ENCODE measurements at places on chromosomes 7 and 10.

- no peak for DNase-seq
Observed at GRCh38 chr7:25361863-25362262, 133.6 kb upstream of the NPVF start.

DNA sequence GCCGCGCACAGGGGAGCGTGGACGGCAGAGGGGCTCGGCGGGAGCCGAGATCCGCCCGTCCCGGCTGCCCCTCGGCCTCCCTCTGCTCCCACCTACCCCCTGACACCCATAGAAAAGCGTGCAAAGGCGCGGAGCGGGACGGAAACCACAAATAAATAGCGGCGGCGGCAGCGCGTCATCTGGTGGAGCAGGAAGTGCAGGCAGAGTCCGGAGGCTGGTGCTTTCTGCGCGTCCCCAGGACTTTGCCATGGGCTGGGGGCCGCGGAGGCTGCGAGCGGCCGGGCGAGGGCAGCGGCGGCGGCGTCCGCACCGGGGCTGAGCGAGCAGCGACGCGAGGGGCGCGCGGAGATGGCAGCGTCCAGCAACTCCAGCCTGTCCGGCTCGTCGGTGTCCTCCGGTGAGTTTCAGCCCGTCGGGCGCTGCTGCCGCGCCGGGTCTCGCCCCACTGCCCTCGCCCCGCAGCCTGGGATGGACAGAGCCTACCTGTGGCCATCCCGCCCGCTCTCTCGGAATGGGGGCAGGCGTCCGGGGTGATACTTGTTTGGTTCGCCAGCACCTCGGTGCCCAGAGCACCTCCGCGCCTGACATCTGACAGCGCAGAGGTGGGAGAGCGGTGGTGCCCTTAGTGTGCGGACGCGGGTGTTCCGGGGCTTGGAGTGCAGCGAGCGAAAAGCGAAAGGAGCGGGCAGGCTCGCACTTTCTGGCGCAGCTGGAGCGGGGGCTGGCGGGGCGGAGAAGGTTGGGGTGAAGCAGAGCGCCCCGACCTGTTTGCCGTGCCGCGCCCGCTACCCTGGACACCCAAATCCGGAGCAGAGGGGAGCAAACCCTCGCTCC lies at the start of gene CHN2:
Gene CHN2 (plus strand): TSS at position 182 of the 834 bp plus-strand sequence.
- DNase-seq: peak; percentile 71

GRCh38 chr7:108030516-108030915 lies 27.6 kb upstream of the LAMB1 start:
- no peak for DNase-seq

- DNase-seq: no peak
Observed at GRCh38 chr10:118357841-118358240, 15.7 kb upstream of the FAM204A start.

DNA sequence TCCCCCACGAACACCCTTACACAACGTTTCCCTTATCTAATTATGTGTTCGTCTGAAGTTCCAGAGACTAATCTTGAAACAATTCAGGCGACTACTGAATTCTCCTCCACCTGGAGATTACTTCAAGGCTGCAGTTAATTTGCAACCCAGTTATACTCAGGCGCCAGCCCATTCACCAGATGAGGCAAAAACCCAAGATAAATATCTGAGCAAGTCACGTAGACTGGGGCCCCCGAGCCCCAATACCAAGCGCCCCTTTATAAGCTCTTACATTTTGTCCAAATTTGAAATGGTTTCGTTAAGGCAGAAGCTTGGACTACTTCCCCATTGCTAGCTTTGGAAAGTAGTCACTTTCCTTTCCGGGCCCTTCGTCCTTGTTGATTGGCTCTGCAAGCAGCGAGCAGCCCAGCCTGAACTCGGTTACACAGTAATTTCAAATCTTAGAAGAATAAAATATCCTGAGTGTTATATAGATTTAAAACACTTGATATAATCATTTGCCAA lies 1.2 kb downstream of the TPK1 start:
- DNase-seq: no peak

- DNase-seq: no peak
Observed at GRCh38 chr10:21297603-21298383, 227.7 kb downstream of the SKIDA1 start.

- no peak for DNase-seq
Observed at GRCh38 chr7:124652237-124652636, 113.4 kb downstream of the GPR37 start.

DNA sequence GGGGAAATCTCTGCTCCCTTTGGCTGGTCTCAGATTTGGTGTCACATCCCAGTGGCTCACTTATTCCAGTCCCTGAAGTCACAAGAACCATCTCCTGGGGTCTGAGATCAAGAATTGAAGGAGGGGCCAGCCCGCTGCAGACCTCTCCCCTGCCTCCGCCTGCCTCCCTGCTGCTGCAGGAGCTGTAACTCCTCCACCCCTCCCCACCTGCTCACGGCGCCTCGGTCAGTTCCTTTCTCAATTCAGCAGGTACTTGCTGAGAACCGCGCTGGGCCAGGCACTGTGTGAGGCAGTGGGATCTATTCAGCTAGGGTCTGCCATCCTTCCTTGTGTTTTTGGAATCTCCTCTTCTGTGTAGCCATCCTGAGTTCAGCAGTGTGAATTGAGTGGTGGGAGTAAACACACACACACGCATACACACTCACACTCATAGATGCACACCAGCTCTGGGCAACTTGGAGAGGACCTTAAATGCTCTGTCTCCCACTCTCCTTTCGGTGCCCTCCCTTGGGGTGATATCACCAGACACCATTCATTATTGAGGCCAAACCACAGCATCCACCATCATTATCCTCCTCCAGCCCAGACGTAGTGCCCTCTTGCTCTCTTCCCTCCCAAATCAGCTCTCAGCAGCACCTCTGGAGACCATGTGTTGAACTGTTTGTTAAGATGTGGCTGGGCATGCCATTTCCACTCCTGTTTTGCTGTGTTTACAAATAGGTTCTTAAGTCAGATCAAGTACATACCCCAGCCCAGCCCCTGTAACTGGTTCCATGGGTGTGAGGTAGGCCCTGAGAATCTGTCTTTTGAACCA lies 22.0 kb upstream of the ANKRD2 start:
- no peak for DNase-seq

DNA sequence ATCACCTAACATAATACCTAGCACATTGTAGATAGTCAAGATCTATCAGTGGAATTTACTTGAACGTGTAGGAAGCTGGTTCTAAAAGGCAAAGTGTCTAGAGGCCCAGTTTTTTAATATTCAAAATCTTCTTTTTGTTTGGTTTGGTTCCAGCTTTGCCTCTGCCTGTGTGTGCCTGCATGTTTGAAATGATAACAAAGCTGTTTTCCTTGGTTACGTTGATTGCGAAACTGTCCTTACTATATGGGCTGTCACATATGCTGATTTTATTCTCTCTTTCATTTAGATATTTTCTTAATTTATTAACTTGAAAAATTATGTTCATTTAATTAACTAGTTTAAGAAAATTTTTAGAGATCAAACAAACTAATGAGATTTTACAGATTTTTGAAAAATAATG lies 237.3 kb downstream of the SEMA3A start:
- no peak for DNase-seq

DNA sequence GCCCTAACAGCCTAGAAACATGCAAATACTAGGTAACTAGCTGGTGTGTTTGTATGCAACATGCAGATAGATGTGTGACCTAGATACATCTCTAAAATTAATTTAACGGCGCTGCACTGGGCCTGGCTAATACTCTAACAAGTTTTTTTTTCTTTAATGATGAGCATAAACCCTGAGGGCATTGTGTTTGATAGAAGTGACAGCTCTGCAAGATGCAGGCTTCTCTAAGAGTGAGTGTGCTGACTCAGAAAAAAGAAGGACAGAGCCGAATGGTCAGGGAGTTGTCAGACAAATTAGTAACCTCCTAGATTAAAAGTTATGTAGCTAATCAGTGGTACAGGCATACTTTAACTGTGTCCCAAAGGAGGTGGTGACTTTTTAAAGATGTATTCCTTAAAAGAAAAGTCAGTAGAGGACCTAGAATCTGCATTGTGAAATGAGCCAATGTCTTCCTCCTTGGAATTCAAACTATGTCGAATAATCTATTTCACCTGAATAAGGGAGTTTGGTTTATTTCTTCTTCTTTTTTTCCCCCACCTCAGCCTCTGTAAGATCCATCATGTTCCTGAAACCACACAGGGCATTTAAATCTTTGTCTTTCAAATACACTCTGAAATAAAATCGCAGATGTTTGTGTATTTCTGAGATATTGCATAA lies 315.1 kb downstream of the GFRA1 start:
- no peak for DNase-seq

DNA sequence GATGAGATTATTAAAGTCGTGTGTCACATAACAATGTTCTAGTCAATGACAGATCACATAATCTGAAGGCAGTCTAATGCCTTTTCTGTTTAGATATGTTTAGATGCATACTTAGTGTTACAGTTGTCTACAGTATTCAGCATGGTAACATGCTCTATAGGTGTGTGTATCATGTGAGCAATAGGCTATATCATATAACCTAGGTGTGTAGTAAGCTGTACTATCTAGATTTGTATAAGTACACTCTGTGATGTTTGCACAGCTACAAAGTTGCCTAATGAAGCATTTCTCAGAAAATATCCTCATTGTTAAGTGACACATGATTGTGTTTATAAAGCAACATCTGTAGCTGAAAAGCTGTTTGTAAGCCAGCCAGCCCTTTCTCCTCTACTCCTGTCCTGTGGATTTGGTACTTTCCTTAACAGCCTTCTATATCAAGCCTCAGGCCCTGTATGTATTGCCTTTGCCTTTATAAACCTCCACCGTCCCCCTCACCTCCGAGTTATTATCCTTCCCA lies 6.3 kb downstream of the HECTD2 start:
- no peak for DNase-seq

DNA sequence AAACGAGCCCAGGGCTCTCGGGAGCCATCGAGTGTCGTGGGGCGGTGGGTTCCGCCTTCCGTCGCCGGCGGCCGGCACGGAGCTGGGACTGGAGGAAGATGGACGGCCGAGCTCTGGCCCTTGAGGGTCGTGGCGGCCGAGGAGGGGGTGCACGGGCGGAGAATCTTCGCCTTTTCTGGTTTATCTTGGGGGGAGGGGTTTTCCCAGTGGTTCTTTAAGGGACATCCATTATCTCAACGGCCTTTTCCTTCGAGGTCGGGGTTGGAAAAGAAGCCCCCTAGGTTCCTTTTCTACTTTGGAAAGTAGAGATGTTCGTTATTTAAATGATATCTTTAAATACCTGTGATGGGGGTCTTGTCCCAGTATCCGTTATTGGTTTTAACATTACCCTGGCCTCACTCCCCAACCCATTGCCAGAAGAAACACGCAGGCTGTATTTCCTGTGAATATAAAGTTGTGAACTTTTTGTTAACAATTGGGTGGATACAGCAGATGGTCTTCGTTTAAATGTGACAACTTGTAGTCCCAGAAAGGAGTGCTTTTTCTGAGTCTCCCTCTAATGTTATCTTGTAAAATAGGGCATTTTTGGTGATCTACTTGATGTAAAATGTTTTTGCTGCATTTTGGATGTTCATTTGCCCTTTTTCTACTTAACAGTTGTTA lies 765 bp downstream of the CCAR1 start:
- no peak for DNase-seq

- no peak for DNase-seq
Observed at GRCh38 chr7:95993380-95993779, 221.0 kb downstream of the DYNC1I1 start.

- no peak for DNase-seq
Observed at GRCh38 chr7:153297141-153297540, 537.6 kb downstream of the ACTR3B start.

GRCh38 chr10:17219024-17219423 lies 9.0 kb upstream of the VIM start:
- DNase-seq: no peak

GRCh38 chr10:58027426-58027825 lies 240.3 kb downstream of the IPMK start:
- no peak for DNase-seq

DNA sequence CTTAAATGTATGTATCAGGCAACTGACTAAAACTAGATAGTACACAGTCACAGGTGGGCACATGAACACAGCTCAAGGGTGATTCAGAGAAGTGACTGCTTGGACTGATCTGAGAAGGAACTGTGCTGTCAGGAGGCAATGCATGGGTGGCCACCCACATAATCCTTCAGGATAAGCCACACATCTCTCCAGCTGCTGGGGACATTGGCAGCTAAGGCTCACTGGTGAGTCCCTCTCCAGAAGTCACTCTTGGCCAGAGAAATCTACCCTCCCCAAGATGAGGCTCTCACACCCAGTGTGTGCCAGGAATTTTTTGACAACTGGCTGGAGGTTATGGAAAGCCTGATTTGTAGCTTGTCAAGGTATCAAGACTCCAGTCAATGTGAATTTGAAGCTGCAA lies 302.4 kb upstream of the NEBL start:
- no peak for DNase-seq

- no peak for DNase-seq
Observed at GRCh38 chr10:64535131-64535867, 1014.1 kb downstream of the REEP3 start.

DNA sequence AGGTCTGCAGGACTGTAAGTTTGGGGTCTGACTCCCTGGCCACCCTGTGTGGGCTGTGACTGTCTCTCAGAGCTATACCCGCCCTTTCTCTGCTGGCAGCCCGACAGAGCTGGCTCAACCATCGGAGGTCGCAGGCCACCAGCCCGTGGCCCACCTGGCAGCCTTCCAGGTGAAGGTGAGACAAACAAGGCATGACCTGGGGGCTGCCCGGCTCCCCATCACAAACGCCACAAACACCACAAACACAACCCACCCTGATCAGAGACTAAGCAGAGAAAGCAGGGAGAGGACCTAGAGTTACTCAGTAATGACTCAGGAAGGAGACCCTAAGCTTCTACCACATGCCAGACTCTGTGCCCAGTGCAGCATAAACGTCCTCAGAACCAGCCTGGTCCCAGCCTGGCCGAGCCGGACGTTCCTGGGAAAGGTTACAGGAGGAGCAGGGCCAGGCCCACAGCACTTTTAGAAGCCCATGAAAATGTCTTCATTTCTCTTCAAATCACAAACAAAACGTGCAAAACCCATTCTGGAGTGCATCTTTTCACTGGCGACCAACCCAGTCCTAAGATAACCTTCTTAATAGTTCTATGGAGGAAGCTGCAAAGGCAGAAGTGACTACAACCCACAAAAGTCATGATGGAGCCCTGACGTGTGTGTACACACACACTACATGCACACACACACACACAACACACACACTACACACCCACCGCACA lies 66.8 kb downstream of the MKI67 start:
- peak; percentile 45 for DNase-seq

DNA sequence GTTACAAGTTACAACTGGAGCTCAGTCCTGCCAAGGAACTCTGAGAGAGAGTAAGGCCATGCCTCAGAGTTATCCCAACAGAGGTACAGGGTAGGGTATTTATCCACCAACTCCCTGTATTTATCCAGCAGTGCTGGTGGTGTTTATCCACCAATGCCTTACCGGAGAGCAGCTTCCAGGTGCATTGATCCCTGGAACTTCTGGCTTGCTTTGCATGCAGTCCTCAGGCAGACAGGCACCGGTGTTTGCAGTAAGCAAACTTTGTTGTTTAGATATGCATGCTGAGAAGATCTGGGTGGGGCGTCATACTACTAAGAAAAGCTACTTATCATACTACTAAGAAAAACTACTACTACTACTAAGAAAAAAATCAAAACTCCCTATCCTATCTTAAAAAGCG lies 92.4 kb downstream of the CYP26A1 start:
- DNase-seq: no peak

Measured in natural killer cell treated with Interleukin-12 subunit alpha and Interleukin-12 subunit beta and Interleukin-15 and Interleukin-18, amount 100 ng/mL, for 72 hours (primary cell).